ENCODE measurements at places on chromosomes 12 and 14.
A peak's percentile ranks its signal among the peaks of the same experiment; 100 is the strongest.

- DNase-seq, result no peak
Measured at GRCh38 chr14:65296402-65296801, 116.1 kb upstream of the FUT8 start.

- no peak for DNase-seq
Measured at GRCh38 chr12:30914986-30915591, 11.5 kb upstream of the TSPAN11 start.

DNA sequence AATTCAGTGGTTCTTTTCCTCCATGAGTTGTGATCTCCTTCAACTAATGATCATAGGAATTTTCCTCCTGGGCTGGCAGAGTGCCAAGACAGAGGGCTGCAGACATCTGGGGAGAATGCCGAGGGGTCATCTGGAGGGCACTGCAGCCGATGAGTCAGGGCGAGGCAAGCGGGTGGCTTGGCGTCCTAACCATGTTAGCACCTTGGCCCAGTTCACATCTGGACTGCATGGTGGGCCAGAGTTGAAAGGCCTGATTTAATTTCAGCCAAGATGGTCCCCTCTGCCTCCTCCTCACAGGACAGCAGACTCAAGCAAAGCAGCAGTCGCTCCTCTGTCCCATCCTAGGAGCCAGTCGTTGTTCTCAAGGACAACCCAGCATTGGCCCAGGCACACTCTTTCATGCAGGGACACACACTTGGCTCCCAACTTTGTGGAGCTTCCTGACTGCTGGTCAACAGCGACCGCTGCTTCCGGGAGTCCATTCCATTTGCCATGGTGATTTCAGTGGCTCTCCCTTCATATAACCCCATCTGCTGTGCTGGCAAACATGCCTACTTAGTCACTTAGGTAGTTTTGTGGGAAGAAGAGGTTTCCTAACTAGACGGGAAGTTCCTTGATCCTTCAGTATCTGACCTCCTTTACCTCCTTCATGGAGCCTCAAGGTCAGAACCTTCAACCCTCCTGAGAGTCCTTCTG, 161.8 kb downstream of the TTC8 start:
- DNase-seq, result no peak

DNA sequence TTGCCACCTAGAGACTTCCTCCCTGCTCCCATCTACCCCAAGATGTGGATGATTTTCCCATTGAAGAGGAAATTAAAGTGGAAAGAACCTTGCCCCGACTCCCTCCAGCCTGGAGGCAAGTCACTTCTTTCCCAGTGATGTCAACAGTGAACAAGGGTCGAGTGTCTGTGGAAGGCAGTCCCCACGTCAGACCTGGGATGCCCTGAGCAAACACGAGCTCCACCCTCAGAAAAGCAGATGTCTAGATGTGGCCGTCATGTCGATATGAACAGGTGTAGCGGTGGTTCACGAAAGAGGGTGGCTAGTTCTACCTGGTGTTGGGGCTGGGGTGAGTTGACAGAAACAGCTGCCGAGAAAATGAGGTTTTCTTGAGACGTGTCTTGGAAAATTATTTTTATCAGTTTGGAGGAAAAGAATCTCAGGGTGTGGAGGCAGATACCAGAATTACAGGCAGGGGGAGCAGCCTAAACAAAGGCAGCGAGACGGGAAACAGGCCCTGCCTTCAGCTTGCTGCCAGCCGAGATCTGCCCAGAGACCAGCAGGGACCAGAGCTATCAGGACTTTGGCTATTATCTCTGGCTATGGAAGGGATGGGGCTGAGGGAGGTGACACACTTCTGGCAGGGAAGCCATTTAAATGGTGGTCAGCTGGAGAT, 25.9 kb downstream of the SYNDIG1L start:
- DNase-seq, result no peak

DNA sequence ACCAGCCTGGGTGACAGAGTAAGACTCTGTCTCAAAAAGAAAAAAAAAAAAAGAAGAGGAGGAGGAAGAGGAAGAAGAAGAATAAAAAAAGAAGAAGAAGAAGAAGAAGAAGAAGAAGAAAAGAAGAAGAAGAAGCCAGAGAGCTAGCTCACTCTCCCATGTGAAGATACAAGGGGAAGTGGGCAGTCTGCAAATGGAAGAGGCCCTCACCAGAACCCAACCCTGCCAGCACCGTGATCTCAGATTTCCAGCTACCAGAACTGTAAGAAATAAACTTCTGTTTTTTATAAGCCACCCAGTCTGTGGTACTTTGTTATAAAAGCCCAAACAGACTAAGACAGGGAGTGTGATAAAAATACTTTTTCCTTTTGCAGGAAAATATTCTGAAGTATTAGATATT, 130.7 kb downstream of the ETNK1 start:
- DNase-seq, result no peak

- DNase-seq, result peak; percentile 48
Measured at GRCh38 chr12:15276088-15276698, 46.1 kb upstream of the PTPRO start.

GRCh38 chr14:94632305-94632590, 20.1 kb downstream of the SERPINA3 start:
- DNase-seq, result no peak
